ENCODE measurements at places on chromosomes 16 and 17.
A peak's percentile ranks its signal among the peaks of the same experiment; 100 is the strongest.

DNA sequence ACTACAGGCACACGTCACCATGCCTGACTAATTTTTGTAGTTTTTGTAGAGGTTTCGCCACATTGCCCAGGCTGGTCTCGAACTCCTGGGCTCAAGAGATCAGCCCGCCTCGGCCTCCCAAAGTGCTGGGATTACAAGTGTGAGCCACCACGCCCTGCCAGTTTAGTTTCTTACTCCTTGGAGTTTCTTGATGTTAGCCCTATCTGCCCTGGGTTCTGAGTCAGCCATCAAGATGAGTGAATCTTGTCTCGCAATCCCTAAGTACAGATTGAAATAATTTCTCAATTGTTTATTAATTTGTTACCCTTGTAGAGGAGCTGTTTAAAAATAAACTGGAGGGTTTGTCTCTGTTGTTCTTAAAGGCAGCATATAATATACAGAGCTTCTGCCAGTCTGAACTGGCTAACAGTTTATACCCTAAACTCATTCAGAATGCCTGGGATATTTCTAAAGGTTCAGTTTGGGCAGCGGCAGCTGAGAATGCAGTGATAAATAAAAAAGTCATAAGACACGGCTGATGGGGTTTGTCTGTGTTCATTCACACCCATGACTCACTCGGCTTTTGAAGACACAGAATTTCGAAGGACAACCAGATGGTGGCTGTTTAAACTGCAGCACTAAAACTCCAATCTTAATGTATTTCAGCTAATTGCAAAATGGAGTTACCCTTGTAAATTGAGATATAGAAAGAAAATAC, 39.6 kb downstream of the GPRC5B start:
- no peak for DNase-seq

DNA sequence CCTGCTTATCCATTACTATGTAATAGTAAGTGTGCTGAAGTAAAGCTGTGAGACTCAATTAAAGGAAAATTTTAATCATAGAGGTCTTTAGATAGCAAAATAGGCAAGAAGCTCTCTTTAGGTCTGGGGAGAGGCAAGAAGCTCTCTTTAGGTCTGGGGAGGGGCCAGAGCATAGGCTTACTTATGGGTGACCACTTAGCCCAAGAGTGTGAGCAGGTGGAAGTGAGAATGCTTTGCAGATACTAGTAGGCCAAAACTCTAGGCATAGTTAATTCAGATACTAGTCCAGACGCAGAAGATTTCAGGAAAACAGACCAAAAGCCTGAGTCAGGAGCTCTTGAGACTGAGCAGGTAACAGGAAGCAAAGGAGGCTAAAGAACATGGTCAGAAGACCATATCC, 49.6 kb downstream of the GLG1 start:
- DNase-seq, result no peak

DNA sequence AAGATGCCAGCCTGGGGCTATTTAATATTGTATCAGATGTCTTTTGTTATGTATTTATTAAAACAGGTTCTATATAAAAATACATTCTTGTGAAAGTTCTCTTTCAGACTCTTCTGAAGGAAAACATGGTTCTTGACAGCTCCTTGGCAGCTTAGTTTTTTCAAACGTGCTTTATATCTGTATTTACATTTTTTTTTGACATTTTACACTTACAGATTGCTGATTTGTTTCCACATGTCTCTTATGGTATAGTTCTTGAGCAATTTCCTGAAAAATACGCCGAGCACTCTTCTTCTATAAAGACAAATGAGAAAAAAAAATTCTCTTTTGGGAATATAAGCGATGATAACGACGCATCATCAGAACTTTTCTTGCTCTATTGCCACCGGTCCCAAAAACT, 9.5 kb downstream of the IGSF6 start:
- DNase-seq, result no peak

DNA sequence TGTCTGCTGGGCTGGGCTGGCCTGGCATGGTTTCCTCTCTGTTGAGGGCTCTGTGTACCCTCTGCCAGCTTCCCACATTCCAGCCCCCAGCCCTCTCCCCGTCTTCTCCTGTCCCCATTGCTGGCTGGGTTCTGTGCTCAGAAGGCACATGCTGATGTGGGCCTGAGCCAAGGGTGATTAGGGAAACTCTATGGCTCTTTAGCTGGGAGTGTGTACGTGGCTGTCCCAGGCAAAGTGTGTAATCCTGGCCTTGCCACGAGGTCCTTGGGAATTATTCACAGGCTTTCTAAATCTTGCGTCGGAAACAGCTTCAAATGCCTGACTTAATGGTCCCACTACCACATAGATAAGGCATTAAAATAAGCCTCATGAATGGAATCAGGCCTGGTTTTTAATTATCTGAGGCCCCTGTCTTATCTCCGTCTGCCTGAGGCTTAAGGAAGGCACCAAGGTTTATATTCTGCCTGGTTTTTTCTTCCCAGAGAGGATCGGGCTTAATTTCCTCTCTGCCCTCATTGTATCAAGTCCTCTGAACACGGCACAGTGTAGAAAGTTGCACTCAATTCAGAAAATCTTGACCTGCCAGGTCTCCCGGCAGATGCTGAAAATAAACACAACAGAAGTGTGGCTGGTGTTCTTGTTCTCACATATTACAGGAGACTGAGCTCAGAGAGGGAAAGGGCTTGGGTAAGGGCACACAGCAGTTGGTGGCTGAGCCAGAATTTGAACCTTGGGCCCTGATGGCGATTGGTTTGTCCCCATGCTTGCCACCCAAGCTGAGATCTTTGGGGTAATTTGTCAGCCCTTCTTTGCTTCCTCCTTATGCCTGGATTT, 52.9 kb upstream of the LGALS9 start:
- no peak for DNase-seq

- DNase-seq, result no peak
Measured at GRCh38 chr17:20706751-20707373, 127.3 kb downstream of the CDRT15L2 start.

- no peak for DNase-seq
Measured at GRCh38 chr16:12166271-12166670, 189.7 kb downstream of the SNX29 start.

DNA sequence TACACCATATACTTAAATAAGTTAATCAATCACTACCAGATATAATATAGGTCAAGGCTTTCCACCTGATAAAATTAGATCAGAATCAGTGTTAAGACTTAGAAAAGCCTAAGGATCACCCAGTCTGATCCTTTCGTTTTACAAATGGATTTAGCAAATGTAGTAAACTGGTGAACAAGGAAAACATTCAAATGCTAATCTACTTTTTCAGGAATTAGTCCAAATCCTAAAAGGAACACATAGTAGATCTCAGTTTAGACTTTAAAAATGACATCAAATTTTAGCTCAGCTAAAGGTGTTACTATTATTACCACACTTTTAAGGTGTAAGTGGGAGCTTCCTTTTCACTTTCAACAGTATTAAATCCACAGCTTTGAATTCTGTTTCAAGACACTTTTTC, 12.0 kb downstream of the PHLPP2 start:
- no peak for DNase-seq

- no peak for DNase-seq
Measured at GRCh38 chr17:82684228-82684841, 14.2 kb downstream of the RAB40B start.

DNA sequence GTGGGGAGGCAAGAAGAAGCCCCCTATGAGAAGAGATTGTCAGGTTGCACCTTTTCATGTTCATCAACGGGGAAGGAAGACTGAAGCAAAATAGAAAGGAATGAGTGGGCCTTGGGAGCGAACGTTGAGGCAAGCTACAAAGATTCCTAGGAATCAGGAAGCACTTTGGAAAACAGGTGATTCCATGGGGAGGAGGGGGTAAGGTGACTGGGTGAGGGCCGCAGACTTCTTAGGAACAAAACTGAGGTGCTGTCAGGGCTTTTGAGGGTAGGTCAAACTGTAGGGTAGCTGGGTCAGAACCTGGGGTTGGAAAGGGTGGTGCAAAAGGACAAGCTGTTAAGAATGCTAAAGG, 528 bp downstream of the ITFG1 start:
- no peak for DNase-seq

DNA sequence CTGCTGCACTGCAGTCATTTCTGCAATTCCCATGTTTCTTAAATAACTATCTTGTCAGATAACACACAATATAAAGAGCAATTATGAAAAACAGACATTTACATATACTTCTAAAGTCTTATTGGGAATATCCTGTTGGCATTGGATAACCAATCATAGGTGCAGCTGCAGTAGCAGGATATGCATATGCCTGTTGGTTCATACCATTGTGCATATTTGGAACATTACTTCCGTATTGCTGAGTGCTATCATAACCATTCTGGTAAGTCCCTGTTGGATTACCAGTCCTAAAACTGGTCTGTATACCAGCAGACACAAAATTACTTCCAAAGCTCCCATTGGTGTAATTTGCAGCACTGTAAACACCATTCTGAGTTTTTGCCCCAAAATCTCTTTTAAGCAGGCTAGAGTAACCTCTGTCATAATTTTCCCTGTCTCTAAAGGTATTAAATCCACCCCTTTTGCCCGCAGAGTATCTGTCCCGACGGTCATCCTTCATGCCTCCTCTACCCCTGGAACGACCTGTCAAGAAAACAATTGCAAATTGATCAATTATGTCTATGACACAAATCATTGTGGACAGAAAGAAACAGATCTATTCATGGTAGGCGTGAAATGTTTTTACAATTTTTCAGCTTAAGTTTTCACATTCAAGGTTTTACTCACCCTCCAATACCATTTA, 3.1 kb upstream of the POLG2 start:
- no peak for DNase-seq

GRCh38 chr16:5633845-5634440, 536.3 kb upstream of the EEF2KMT start:
- peak; percentile 28 for DNase-seq

DNA sequence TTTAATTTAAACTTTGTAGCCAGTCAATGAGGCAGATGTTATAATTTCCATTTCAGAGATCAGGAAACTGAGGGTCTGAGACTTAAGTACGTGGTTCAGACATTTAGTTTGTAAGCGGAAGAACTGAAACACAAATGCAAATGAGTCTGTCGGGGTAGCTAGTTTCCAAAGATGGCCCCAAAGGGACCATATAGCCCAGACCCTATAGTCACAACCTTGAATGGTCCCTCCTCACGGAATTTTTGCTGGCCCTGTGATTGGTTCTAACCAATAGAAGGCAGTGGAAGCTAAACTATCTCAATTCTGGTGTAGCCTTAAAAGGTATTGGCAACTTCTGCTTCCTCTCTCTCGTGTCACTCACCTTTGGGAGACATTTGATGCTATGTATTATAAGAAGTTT, 7.5 kb upstream of the BCO1 start:
- no peak for DNase-seq

DNA sequence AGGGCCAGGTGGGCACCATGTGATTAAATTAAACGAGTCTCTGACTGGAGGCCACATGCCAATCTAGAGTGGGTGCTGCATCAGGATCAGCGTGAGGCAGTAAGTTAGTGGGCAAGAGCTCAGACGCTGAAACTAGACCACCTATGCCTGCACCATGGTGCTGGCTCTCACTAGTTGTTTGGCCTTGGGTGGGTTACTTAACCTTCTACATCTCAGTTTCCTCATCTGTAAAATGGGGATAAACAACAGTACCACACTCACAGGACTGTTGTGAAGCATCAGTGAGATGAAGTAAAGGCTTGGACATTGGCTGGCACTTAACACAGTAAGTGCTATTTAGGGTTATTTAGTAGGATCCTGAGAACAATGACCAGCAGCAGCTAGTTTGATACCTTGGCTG, 5.9 kb downstream of the NDUFAB1 start:
- no peak for DNase-seq

GRCh38 chr16:49833796-49834530, 21.9 kb downstream of the ZNF423 start:
- no peak for DNase-seq

DNA sequence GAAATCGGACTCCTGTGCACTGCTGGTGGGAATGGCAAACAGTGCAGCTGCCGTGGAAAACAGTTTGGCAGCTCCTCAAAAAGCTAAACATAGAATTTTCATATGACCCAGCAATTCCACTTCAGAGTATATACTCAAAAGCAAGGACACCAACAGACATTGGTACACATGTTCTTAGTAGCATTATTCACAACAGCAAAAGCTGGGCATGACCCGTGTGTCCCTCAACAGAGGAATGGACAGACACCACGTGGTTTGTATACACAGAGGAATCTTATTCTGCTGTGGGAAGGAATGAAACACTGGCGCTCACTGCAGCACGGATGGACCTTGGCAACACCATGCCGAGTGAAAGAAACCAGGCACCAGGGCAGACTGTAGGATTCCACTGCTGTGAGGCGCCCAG, 16.0 kb downstream of the NPTX1 start:
- no peak for DNase-seq

DNA sequence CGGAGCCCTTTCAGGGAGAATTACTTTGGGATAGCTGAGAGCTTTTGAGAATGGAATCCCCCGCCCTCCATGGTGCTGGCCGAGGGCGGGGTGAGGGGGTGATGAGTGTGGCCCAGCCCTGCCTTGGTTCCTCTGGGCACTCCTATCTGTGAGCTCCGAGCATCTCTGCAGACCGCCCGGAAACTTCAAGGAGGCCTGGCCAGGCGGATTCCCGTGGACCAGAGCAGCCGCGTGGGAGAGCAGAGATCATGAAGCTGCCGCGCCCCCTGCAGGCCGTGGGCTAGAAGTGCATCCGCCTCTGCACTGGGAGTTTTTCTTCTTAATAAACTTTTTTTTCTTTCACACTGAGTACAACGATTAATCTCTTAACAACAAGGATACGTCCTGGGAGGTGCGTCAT, 392.9 kb upstream of the EEF2KMT start:
- peak; percentile 28 for DNase-seq

GRCh38 chr16:31250782-31251384, 8.9 kb upstream of the ITGAM start:
- no peak for DNase-seq

GRCh38 chr17:40632216-40632615, 15.4 kb downstream of the SMARCE1 start:
- no peak for DNase-seq

DNA sequence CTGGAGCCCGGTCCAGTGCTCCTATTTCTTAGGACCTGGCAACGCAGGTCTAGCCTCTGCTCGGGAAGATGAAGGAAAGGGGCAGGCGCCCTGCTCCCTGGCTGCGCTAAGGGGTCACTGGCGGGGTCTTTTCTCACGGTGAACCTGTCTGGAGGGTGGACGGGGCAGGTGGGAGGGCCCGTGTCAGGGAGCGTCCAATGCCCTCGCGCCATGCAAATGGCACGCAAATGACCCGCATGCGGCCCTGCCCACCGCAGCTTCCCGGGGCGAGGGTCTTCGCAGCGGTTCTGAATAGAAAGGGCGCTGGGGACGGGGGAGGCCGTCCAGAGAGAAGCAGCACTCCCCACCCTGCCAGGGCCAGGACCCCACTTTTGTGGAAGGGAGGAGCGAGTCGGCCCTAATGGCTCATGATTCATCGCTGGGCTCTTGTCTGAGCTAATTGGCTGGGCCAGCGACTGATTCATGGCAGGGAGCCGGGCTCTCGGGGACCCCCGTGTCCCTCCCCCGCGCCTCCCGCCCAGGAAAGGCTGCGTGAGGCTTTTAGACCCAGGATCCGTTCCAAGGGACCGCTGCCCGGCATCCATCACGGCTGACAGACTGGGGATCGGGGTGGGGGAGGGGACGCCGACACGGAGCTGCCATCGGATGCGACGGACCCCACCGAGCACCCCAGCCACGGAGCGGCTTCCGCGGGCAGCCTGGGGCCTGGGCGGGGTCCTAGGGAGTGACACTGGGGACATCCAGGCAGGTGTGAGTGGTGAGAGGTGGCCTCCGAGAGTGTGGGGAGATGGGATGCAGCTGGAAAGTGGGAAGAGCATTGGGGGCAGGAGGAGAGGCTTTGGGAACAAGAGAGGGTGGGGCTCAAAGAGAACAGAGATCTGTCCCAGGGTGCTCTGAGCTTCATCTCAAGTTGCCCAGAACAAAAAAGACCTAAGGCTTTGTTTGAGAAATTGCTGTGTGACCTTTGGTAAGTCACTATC, 25.0 kb upstream of the NGFR start:
- no peak for DNase-seq

GRCh38 chr16:22188595-22189442, 17.3 kb upstream of the EEF2K start:
- DNase-seq, result peak; percentile 74
